ENCODE measurements at places on chromosomes 2 and 18.
A peak's percentile ranks its signal among the peaks of the same experiment; 100 is the strongest.

DNA sequence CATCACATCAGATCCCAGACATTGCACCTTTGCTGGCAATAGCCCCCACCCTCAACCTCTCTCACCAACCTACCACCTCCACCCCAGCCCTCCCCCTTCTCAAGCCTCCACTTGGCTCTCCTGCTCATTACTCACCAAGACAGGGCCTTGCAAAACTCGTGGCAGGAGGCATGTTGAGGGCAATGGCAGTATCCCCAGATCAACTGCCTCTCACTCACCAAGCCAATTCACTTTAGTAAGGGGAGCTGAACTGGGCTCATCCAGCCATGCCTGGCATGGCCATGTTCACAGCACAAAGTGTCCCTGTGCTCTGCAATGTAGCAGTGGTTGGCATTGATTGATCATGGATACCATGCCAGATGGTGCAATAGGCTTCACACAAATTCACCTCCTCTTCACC, 46.3 kb upstream of the TEX51 start:
- DNase-seq, result no peak

DNA sequence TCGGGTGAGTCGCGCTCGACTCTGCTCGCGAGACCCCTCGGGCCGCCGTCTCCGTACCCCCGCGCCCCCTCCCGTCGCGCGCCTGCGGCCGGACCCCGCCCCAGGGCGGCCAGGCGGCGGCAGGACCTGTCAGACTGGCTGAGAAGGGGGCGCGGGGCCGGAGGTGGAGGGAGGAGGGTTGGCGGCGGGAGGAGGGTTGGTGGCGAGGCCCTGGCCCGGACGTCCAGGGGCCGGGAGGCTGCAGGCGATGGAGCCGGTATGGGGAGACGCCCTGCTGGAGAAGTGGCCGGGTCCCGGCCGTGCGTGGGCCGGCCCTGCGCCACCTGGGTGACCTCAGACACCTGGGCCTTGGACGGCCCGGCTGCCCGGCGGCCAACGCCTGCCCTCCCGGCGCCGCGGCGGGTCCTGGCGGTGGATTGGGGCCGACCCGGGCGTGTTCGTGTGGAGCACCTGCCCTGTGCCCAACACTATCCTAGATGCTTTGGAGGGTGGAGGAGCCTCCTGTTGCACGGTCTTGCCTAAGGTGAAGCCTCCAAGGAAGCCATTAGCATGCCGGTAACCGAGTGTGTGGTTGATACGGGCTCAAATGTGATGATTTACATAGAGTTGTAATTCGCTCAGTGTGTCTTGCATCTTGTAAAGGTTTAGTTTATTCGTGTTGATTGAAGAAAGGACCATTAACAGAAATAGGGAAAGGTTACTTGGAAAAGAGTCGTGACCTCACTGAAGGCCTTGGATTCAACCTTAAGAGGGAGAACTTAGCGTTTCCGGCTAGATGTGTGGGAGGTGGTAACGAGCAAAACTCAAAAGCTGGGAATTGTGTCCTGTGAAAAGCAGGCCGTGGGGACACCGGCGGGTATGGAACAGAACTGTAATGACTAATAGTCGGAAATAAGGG, 550 bp downstream of the MYL12B start:
- DNase-seq, result peak; percentile 14

GRCh38 chr2:126049461-126049860, 606.5 kb upstream of the GYPC start:
- DNase-seq, result no peak

GRCh38 chr2:133240491-133241223, 327.6 kb downstream of the NCKAP5 start:
- DNase-seq, result no peak

GRCh38 chr2:174729797-174730697, 34.2 kb downstream of the CHRNA1 start:
- peak; percentile 6 for DNase-seq
